ENCODE measurements at places on chromosomes 7 and 10.

DNA sequence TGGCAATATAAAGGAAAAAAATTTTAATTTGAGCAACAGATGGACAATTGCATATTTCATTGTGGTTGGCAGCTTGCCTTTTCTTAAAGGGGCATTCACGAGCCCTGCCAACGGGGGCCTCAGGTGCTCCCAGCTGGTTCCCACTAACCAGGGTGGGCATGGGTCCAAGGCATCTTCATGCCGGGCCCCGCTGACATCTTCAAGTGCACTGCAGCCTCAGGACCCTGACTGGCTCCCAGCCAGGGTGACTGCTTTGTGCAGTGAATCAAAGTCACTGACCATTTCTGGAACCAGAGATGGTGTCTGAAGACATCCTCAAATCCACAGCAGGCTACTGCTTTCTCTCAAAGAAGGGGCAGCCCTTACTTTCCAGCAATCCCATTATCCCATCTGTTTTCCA lies 275.2 kb upstream of the MGMT start:
- DNase-seq, result no peak

DNA sequence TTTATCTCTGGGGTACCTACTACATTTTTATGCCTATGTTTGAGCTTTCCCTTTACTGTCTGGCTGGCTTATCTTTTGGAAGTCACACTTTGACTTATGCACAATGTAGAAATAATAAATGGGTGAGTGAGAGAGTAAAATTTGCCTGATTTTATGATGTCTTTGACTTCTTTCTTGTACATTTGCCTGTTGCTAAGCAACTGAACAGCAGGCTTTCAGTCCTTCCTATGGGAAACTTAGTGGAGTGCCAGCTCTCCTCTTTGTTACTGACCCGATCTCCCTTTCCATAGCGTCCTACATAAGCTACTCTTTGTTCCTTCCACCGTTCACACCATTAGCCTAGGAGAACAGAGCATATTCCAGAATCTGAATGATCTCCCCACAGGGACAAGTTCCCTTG lies 4.2 kb downstream of the TAS2R60 start:
- no peak for DNase-seq

DNA sequence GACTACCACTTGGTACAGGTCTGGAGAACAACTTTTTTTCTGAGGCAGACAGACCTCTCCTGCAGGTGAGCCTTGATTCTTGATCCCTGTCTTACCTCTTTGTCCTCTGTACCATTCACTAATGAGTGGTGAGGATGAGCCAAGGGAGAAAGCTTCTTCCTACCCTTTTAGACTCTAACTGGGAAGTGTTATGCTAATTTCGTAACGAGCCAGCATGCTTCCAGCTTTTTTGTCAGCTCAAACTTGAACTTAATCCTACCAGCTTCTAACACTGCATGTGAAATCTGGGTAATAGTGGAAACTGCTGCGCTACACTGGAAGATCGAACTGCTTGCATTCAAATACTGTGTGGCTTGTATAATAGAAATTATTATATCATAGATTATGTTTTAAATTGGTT lies 87.0 kb downstream of the NEUROD6 start:
- no peak for DNase-seq

DNA sequence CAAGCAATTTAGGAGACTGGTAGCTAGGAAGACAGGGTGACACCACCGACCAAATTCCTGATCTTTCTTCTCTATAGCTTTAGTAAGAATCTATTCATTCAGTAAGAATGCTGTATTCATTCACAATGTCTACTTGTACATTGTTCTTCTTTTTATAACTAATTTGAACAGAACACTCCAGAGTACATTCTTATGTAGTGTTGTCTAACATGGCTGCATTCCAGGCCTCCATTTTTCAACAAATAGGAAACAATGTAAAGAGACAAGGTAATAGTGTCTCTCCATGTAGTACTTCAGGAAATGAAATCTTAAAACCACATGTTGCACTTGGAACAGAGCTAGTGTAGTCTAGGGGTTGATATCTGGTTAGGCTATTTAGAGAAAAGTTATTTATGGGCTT lies 1.8 kb downstream of the VCL start:
- DNase-seq, result no peak

DNA sequence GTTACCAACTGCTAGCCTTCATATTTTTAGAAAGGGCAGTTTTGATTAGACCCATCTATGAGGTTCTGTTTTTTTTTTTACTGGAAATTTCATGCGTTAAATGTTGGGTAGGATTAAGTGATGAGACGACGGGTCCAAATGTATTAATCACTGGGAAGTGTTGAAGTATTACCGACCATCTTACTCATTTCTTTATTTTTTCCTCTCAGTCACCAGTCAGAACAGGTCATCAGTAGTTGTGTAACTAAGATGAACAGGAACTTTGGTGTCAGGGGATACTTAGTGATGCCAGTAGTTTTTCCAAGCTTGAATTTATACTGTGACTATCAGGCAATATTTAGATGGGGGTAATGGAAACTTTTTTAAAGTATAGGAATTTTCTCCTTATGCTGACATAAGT lies 14.2 kb downstream of the TFAM start:
- DNase-seq, result no peak

GRCh38 chr10:118965645-118966044 lies 63.9 kb upstream of the NANOS1 start:
- DNase-seq, result no peak

DNA sequence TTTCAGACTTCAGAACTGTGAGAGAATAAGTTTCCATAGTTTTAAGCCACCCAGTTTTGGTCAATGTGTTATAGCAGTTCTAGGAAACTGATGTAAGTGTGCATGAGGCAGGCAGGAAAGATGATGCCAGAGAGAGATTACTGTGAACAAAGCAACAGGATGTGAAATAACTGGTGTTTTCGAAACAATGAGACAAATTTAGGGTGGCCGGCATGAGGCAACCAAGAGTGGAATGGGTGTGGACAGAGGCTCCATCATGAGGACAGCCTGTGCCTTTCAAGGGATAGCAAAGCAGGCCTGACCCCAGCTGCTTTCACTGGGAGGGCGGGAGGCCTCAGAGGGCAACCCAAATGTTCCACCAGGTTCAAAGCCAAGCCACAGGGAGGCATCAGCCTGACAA lies 67.3 kb upstream of the UCN3 start:
- DNase-seq, result no peak

DNA sequence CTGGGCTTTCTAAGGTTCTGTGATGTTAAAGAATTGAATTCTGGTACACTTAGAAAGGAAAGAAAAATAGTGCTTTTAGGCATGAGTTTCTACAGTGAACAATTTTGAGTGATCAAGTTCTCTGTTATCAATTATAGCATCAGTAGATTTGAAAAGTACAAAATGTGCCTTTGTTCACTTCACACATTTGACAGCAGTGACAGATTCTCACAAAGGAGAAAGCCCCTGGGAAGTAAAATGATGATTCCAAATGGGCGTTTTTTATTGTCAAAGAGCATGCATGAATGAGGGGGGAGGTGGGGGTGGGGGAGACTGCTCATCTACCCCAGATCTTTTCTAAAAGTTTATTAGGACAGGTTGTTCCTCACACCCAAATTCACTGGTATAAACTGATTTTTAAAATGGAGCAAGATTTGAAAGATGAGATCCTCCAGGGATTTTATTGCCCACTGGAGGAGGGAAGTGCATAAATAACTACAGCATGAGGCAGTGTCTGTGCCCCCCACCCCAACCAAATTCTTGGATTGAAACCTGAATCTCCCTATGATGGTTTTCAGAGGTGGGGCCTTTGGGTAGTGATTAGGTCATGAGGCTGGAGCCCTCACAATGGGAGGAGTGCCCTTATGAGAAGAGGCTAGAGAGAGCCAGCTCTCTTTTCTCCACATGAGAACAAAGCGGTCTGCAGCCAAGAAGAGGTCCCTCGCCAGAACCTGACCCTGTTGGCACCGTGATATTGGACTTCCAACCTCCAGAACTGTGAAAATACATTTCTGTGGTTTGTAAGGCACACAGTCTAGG lies 79.5 kb downstream of the AOAH start:
- DNase-seq, result no peak

DNA sequence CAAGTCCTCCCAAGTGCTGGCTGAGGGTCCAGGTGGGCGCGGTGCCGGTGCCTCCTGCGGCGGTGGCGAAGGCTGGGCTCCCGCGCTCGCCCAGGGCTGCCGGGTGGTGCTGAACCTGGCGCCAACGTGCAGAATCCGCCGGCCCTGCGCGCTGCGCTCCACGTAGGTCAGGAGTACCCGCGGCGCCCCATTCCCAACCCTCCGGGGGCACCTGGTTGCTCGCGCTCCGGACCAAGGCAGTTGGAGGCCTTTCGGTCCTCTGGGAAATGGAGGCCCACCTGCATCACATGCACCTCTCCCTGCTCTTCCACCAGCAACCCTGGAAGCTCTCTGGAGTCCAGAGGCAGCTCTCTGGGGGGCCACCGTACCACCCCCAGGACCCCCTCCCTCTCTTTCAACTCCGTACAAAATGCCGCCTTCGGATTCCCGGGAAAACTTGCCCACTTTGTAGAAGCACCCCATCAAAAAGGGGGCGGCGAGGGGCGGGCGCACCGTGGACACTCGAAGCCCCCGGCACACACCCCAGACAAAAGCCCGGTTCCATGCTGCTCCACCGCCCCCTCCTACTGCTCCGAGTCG lies 745 bp downstream of the SLC16A9 start:
- DNase-seq, result no peak

DNA sequence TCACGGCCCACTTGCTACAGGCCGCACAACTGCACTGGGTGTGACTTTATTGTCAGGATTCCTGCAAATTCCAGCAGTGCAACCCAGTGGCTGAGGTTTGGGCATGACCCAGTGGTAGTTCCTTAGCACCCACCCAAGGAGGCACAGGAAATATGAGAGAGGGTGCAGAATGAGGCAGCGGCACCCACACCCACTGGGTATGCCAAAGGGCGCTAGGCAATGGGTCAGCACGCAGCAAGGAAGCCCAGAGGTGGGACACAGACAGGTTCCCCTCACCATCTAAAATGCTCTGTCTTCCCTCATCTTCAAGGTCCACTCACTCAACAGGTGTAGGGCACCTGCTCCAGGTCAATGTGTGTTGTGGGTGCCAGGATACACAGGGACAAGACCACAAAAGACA lies 357.8 kb upstream of the MKI67 start:
- DNase-seq, result no peak

GRCh38 chr10:125761961-125762360 lies 13.7 kb downstream of the MMP21 start:
- DNase-seq, result no peak

- no peak for DNase-seq
Measured at GRCh38 chr10:60434418-60435046, 44.9 kb upstream of the ANK3 start.

DNA sequence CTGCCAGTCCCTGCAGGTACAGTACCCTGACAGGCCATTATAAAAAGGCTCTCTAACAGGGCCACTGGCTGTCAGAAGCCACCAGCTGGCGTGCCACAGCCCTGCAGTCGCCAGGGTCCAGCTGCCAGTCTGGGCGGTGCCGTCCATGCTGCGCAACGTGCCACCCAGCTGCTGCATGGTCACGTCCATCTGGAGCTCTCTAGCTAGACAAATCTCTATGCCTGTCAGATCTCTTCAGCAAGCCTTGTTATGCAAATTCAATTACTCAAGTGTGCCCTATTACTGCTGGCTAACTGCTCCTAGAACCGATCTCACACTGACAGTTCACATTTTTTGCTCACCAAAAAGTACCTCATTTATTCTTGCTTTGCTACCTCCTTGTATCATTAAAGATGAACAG lies 75.9 kb downstream of the HIBADH start:
- no peak for DNase-seq

GRCh38 chr7:138033241-138033640 lies 31.4 kb upstream of the CREB3L2 start:
- no peak for DNase-seq

DNA sequence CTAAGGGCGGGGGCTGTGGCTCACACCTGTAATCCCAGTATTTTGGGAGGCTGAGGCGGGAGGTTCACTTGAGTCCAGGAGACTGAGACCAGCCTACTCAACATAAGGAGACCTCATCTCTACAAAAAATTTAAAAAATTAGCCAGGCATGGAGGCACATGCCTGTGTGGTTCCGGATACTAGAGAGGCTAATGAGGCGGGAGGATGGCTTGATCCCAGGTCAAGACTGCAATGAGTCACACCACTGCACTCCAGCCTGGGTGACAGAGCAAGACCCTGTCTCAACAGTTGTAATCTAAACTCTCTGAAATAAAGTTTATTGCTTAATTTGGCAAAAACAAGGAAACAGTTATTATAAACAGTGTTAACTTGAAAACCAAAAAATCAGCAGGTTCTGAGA lies 123.3 kb downstream of the USP6NL start:
- no peak for DNase-seq

GRCh38 chr10:4033341-4033896 lies 248.4 kb upstream of the KLF6 start:
- no peak for DNase-seq

DNA sequence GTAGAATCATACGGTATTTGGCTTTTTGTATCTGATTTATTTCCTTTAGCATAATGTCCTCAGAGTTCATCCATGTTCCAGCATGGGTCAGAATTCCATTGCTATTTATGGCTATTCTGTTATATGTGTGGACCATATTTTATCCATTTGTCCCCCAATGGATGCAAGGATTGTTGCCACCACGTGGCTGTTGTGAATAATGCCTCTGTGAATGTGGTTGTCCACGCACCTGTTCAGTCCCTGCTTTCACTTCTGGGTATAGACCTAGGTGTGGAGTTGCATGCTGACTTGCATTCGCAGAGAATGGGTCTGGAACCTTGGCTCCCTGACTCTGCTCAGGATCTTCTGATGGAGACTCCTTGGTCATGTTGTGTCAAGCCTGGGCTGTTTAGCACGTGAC lies 199.9 kb downstream of the CAMK1D start:
- DNase-seq, result no peak

DNA sequence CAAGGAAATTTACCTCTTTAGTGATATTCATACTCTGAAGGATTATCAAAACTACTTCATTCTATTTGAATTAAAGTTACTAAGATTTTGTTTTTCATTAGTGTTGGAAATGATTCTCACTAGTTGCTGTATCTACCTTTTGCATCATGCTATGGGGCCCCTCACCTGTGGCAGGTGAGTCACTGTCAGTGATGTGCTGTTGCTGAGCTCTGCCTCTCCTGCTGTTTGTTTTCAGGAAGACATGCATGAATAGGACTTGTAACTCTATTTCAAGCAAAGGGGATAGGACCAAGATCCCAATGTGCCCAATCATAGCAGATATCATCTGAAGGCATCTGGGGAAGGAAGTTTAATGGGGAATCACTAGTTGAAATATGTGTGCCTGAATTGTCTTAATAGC lies 57.4 kb upstream of the AGR3 start:
- DNase-seq, result no peak

DNA sequence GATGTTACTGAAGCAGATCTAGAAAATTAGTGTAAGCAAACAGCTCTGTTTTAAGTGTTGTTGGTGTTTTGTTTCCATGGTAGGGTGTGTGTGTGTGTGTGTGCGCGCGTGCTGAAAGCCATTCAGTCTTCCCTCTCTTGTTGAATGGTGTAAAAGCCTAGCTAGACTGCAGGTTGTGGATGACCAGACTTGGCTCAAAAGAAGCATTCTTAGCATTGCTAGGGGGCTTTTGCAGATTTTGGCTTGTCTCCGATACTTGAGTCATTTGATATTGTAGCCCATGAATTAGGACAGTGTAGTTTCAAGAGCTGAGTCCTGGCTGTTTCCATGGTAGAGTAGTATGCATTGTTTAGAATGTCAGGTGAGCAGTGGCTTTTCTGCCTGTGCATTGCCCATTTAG lies 99.1 kb downstream of the SND1 start:
- DNase-seq, result peak; percentile 36

Measured in AG09319 (cell line).